ENCODE measurements at places on chromosomes 4 and X.

DNA sequence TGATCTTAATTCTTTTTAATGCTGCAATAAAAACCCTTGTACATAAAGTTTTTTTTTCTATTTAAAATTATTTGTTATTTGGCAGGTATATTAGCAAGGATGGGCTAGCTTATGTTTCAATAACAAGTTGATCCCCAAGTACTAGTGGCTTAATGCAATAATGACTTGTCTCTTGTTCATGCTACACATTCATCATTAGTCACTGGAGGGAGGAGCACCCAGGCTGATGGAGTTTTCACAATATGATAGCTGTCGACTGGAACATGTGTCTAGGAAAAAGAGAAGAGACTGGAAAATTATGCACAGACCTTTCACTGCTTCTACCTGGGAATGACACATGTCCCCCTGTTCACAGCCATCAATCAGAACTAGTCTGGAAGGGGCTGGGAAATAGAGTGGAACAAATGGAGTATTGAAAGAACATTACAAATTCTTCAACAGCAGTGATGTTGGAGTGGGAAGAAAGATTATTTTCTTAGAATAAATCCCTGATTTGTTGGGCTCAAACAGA is 387.9 kb upstream of the RPS6KA3 start:
- no peak for DNase-seq

GRCh38 chr4:36489798-36490197 is 208.4 kb downstream of the DTHD1 start:
- DNase-seq: no peak

- no peak for DNase-seq
Measured at GRCh38 chr4:36835246-36835645, 409.3 kb upstream of the NWD2 start.

- no peak for DNase-seq
Measured at GRCh38 chr4:7769396-7770223, 170.1 kb downstream of the AFAP1 start.

DNA sequence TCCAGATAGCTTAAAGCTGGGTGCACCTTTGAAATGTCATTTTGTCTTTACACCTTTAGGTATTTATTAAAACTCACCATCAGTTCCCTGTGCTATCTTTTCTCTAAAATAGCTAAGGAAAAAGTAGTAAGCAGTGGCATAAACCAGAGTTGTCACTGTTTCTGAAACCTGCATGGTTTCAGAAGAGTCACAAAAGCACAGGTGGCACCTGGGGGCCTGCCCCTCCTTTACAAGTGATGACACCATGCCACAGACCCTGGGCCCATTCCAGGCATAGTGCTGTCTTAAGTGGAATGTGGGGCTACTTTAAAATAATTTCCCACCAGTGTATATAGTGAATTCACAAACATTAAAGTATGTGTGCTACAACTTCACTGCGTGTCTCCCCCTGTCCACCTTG is 47.8 kb downstream of the DCUN1D4 start:
- no peak for DNase-seq

- DNase-seq: peak; percentile 54
Measured at GRCh38 chr4:40099010-40099409, 42.4 kb downstream of the N4BP2 start.

DNA sequence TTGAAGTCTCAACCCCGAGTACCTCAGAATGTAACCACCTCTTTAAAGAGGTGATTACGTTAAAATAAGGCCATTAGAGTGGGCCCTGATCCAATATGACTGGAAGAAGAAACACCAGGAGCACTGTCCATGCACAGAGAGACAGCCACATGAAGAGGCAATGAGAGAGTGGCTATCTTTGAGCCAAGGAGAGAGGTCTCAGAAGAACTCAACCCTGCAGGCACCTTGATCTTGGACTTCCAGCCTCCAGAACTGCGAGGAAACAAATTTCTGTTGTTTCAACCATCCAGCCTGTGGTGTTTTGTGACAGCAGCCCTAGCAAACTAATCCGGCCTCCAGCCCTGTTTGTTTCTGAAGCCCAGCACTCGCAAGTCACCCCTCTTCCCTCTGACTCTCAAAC is 46.3 kb upstream of the ADGRG2 start:
- DNase-seq: no peak

- DNase-seq: no peak
Measured at GRCh38 chr4:102791318-102791835, 30.6 kb upstream of the MANBA start.

- no peak for DNase-seq
Measured at GRCh38 chrX:122945328-122945727, 238.8 kb upstream of the GRIA3 start.
